ENCODE measurements at places on chromosomes 5 and 9.

- no peak for DNase-seq
These were observed 814 bp downstream of the KIF12 start for GRCh38 chr9:114098021-114098935.

DNA sequence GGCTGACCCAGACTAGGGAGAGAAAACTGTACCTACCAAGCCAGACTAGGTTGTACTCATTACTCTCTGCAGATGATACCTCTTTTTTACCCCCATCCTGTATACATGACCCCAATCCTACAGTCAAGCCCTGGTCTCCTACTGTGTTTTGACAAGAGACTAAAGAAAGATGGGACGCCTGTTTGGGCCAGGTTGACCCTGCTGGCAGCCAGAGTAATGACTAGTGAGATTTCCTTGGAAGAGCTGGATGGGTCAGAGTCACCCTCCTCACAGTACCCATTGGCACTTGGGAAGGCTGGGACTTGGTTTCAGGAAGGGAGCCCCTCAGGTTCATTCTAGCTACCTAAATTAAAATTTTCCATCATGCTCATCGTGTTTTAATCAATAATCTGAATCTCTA lies 89.7 kb upstream of the NR4A3 start:
- DNase-seq = no peak

GRCh38 chr5:38780316-38780715 lies 65.5 kb upstream of the OSMR start:
- DNase-seq = no peak

- DNase-seq = no peak
These were observed 337.4 kb upstream of the GRIA1 start for GRCh38 chr5:153153086-153153485.

- peak; percentile 10 for DNase-seq
These were observed 132.0 kb upstream of the RAI14 start for GRCh38 chr5:34524123-34524522.

- no peak for DNase-seq
These were observed 261.0 kb downstream of the SEMA5A start for GRCh38 chr5:9284781-9285307.

- DNase-seq = no peak
These were observed 1.5 kb upstream of the PBX3 start for GRCh38 chr9:125745682-125746016.

DNA sequence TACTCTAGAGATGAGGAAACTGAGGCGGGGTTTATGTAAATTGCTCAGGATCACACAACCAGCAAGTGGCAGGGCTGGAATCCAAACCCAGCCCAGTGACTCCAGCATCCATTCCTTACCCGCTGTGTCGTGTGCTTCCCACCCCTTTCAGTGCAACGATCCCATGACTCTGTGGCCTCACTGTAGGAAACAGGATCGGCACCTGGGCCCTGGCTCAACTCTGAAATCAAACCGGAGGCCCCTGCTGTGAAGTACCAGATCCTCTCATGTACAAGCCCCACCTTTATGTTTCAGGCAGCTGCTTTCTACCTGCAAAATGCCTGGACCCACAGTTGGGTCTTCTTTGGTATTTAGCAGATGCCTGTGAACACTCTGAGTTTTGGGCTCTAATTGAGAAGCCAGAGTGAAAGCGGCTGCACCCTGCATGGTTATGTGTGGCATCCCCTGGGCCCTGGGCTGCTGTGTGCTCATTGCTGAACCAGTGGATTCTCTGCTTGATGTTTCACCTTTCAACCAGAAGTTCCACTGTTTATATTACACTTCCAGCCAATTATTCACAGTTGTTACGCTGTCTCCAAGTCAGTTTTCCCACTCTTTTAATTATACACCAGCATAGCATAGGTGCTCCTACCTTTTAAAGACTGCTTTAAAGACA lies 36.7 kb downstream of the ABLIM3 start:
- no peak for DNase-seq

- no peak for DNase-seq
These were observed 284.5 kb upstream of the PTGER4 start for GRCh38 chr5:40395251-40395650.

DNA sequence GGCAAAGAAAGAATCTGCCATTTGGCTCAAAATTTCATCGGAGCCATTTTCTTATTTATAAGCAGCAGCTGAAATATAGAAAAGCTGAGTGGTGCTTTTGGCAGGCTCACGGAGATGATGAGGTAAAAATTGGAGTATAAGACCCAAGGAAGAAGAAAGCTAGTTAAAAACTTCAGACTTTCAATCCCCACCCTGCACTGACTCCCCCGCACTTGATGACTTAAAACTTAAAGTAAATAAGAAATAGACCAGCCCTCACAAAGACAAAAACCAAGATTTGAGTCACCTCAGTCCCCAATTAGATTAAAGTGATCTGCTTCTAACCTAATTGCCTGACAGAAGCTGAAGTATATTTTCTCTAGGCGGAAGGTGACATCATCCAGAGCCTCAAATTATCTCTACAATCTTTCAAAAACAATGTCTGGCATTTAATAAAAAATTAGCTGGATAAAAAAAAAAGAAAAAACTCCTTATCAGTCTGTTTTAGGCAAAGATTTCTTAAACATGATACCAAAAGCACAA lies 124.0 kb upstream of the PJA2 start:
- no peak for DNase-seq

DNA sequence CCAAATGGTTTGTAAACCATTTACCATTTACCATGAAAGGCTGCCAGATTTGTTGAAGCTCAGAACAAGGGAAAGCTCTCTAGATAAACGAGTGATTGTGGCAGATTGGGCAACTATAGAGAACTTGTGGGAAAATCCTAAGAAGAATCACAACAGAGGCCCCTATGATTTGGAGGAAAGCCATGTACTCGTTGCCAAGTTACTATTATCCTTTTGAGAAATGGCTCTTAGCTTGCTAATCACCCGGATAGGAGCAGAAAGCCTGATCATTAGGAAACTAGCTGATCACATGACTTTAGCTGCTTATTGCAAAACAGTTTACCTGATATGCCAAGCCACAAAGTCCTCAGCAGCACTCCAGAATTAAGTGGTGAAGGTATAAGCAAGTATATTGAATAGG lies 23.5 kb upstream of the ATG10 start:
- DNase-seq = no peak

DNA sequence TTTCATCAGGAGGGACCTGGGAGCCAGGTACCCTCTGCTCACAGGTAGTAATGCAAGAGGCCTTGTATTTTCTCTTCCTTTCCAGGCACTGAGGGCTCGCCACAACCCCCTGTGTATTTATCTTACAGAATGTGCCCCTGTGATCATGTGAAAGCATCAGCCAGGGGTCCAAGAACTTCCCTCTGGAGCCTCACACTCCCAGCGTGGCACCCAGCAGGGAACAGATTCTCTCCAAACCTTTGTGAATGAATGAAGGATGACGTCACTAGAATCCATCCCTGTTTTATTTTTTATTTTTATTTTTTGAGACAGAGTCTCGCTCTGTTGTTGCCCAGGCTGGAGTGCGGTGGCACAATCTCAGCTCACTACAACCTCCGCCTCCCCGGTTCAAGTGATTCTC lies 107.3 kb upstream of the IER5L start:
- DNase-seq = no peak

Data from activated CD4-positive, alpha-beta T cell treated with anti-CD3 and anti-CD28 coated beads, Interleukin-2, amount 50 U/mL, for 16 hours (primary cell).